Bronchus fibroblast of lung (primary cell): ENCODE measurements at places on chromosomes 16 and 17. TPM values are rescaled to one million over a fixed set of nuclear protein-coding genes. Genes with fewer than 3 reads are reported as not detected.

VAT1L gene
- total RNA-seq, result 7.6 and 8.7 TPM in 2 replicates

MGAT5B gene
- total RNA-seq, result 0.50 and 1.2 TPM in 2 replicates

TTYH2 gene
- 2.5 and 5.2 TPM in 2 replicates for total RNA-seq

PLXDC1 gene
- total RNA-seq, result under 0.01 and 0.15 TPM in 2 replicates

EIF3C gene
- total RNA-seq, result 254 and 358 TPM in 2 replicates

STH gene
- not detected in 2 replicates for total RNA-seq
